ENCODE measurements at places on chromosomes 5 and 9. TPM values are rescaled to one million over a fixed set of nuclear protein-coding genes. Genes with fewer than 3 reads are reported as not detected.

DNA sequence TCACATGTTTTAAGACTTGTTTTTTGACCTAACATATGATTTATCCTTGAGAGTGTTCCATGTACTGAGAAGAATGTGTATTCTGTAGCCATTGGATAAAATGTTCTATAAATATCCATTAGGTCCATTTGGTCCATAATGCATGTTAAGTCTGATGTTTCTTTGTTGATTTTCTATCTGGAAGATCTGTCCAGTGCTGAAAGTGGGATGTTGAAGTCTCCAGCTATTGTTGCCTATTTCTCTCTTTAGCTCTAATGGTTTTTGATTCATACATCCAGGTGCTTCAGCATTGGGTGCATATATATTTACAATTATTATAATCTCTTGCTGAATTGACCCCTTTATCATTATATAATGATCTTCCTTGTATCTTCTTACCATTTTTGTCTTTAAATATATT is 451.1 kb downstream of the BRINP1 start:
- DNase-seq = no peak

The TLE4 gene
- 27.5 TPM for polyA plus RNA-seq

GRCh38 chr9:86735772-86736458 is 211.4 kb downstream of the GAS1 start:
- DNase-seq = no peak

The ASTN2 gene
- polyA plus RNA-seq = 3.1 TPM

- no peak for DNase-seq
Measured at GRCh38 chr9:73896061-73896460, 601.1 kb upstream of the RORB start.

GRCh38 chr9:20594608-20595007 is 27.7 kb downstream of the MLLT3 start:
- DNase-seq = no peak

The IFNA10 gene
- polyA plus RNA-seq = not detected
